K562 (cell line): ENCODE measurements at places on chromosomes 2 and 18.

DNA sequence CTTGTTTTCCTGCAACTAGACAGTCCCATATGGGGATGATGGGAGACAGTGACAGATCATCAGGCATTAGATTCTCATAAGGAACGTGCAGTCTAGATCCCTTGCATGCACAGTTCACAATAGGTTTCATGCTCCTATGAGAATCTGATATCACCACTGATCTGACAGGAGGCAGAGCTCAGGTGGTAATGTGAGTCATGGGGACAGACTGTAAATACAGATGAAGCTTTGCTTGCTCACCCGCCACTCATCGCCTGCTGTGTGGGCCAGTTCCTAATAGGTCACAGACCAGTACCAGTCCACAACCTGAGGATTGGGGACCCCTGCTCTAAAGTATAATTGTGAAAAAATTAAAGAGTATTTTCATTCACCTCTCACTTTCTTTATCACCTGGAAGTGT, 23.6 kb upstream of the RAB1A start:
- DNase-seq, result no peak

- no peak for DNase-seq
These were observed 6.6 kb downstream of the D2HGDH start for GRCh38 chr2:241741016-241741415.

GRCh38 chr2:108820482-108820881, 33.9 kb downstream of the CCDC138 start:
- DNase-seq, result no peak

DNA sequence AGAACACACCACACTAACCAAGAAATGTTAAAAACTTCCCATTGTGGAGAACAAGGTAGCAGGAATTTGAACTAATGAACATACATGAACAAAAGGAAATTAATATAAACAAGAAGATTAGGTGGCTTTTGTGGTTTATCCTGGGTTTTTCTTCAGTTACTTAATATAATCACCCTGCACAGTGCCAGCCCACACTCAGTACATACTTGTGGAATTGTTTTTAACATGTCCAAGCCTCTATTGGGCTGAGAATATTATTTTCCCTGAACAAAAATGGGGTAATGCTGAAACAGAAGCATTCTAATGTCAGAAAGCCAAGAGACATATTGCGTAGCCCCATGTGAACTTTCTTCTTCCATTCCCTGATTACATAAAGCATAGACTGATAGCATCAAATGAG, 202.8 kb downstream of the DNER start:
- DNase-seq, result no peak

DNA sequence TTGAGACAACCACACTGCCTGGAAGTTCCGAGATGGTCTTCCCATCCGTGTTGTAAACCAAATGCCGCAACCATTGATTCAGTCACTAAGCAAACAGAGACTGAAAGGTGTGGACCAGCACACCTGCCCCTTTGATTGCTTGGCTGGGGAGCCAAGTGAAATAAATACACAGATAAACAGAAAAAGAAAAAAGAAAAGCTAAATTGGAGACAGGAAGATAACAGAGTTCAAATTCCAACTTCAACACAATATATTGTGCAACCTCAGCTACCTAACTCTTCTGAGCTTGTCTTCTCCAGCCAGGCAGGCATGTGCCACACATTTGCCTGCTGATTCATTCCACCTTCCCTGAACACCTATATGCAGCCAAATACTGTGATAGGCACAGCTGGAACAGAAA, 110.9 kb downstream of the PID1 start:
- no peak for DNase-seq

- no peak for DNase-seq
These were observed 405.3 kb downstream of the LPIN1 start for GRCh38 chr2:12151716-12152115.
